ENCODE measurements at places on chromosomes 5 and 9.

DNA sequence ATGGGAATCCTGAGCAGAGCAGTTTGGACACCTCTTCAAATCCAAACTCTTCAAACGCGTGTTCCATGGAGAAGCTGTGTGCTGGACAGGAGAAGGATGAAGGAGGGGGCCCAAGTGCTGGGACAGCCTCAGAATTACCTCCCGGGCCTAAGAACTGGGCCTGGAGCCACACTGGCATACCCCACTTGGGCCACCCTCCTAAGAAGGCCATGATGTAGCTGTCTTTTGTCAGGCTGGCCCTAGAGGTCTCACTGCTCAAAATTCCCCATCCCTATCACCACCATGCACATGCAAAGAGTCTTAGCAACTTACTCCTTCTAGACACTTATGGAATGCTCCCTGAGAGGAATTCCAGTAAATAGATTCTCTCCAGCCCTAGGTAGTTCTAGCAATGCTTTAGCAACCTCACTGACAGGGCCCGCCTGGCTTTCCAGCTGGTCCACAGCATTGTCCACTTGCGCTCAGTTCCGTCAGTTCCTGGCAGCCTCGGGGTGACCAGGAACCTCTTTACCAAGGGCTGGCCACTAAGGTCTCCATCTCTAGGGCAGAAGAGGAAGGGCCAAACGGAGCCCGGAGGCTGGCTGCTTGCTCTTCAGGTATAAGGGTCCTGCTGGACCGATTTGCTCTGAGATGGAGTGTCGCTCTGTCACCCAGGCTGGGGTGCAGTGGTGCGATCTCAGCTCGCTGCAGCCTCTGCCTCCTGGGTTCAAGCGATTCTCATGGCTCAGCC, 75.3 kb downstream of the RGS3 start:
- no peak for DNase-seq

GRCh38 chr5:157858527-157859226, at the start of gene CLINT1:
Gene CLINT1, minus strand, starts transcription at chr5:157859145. Its CDS starts 175 bp downstream, at chr5:157858970.
- peak; percentile 81 for DNase-seq

GRCh38 chr9:102209176-102209575, 470.7 kb upstream of the GRIN3A start:
- DNase-seq: no peak

GRCh38 chr5:73821003-73821402, 195.0 kb downstream of the ARHGEF28 start:
- DNase-seq: no peak

- DNase-seq: peak; percentile 73
Measured at GRCh38 chr5:168734620-168735300, 155.6 kb upstream of the PANK3 start.

- DNase-seq: no peak
Measured at GRCh38 chr9:134634176-134634575, 7.4 kb upstream of the COL5A1 start.

- peak; percentile 78 for DNase-seq
Measured at GRCh38 chr9:137545123-137545522, 5.1 kb downstream of the PNPLA7 start.

DNA sequence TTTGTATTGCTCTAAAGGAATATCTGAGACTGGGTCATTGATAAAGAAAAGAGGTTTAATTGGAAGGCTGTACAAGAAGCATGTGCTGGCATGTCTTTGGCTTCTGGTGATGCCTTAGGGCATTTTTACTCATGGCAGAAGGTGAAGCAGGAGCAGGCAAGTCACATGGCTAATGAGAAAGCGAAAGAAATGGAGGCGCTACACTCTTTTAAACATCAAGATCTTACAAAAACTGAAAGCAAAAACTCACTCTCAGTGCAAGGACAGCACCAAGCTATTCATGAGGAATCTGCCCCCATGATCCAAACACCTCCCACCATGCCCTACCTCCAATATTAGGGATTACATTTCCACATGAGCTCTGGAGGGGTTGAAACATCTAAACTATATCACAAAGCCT, 1458.8 kb upstream of the ACO1 start:
- no peak for DNase-seq

DNA sequence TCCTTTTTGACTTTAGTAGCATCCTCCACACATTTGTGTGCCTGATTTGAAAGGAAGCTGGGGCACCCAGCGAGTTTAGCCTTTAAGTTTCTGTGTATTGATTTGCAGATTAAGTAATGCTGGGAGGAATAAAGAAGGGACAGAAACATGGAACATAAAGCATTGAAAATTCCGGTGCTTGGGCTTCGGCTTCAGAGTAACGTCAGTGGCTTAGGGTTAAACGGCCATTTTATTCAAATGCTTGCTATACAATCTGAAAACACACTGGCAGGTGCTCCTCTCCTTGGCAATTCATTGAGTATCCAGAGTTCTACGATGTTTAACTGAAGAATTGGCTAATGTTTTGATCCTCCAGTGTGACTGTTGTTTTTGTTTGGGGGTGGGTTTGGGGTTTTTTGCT, 58.0 kb upstream of the FSD1L start:
- DNase-seq: no peak

DNA sequence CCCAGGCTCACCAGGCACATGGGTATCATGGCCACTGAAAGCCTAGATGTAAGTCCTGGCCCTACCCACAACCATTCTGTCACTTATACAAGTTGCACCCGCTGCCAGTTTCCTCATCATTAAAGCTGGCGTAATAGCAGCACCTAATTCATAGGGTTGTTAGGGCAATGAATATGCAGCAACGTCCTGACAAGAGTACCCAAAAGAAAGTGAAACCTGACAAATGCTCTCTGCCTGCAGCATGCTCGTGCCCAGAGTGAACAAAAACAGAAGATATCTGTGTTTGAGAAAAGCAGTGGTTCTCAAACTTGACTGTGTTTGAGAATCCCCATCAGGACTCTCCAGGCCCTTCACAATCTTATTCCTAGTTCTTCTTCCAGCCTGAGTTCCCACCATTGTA, 632.4 kb downstream of the SEMA5A start:
- no peak for DNase-seq

DNA sequence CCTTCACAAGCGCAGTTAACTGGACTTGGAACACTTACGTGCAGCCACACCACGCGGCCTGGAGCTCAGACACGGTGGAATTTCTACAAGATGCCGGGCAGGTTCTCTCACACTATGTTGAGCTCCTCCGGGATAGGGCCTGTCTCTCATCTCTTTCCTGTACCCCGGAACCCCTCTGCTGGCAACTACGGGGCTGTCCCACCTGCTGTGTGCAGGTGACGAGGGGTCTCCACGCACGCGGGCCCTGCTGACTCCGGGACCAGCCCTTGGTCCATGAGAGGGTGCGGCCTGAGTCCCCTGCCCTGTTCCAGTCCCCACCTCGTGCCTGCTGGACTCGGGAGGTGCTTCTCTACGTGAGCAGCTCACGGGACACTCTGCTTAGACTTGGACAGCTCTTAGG, 40.1 kb downstream of the SLC6A3 start:
- no peak for DNase-seq

DNA sequence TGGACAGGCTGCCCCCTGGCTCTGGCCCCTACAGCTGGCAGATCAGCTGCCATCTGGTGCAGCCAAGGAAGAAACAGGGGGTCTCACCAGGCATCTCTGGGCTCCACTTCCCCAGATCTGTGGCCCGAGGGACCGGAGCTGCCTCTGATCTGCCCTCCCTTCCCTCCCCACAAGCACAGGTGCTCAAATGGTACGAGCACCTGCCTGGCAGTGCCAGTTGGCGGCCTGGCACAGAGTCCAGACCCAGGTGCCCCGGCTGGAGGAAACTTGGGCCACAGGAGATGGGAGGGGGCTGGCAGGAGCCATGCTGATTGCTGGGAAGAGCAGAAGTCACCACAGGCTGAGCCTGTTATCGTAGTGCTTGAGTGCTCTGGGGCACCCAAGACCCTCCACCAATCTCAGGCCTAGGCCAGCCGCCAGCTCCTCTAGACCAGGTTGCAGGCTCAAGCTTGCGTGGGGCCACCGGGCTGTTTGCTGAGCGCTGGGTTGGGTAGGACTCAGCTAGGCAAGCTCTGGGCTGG, 5.0 kb upstream of the CAMK2A start:
- no peak for DNase-seq

GRCh38 chr5:92574023-92574422, 1007.0 kb downstream of the NR2F1-AS1 start:
- DNase-seq: no peak

DNA sequence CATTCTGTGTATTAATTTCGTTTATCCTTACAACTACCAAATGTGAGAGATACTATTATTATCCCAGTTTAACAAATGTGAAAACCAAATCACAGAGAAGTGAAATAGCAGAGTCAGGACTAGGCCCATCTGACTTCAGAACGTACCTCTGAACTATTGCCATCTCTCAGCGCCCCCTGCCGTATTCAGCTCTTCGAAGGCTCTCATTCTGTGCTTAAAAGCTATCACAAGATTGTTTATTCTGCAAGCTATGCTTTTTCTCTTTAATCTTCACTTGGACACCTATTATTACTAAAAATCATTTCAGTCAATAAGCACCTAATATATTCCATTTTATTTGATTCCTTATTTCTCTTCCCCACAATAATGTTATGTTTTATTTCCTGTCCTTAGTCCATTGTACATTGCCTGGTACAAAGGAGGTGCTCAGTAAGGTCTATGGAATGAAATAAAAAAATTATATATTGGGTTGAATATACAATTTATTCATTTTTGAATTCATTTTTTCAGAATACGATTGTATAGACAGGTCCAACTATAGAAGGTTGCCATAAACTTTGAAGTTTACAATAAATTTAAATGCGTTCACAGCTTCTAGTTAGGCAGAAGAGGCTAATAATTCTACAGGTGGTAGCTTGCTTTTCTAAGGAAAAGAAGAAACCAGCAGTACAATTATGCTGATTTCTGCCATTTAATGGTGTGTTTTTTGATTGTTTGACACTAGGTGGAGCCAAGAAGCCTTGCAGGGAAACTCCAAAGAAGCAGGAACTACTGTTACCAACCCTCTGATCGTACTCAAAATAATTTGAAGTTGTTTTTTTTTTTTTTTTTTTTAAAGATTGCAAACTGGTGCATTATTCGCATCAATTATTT, 202.2 kb upstream of the DMRTA1 start:
- peak; percentile 67 for DNase-seq

GRCh38 chr5:124064956-124065355, 553.0 kb downstream of the CSNK1G3 start:
- DNase-seq: no peak

DNA sequence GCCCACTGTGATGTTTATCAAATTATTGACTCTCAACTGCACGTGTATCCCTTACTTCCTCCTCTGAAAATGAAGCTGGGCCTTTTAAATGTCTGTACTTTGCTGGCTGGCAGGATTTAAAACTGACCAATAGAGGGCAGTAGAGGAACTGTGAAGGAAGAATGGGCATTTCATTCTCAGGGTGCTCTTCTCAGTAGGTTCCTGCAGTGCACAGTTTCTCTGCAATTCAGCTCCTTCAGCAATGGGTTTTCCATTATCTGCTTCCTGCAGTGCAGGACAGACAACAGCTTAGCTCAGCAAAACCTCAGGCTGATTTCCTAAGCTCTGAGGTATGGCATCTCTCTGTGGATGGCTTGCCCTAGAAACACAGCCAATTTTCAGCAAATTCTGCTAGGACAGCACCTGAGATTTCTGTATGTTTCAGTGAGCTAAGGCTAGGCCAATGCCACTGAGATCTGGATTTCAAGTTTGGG, 298.4 kb upstream of the PRDM9 start:
- DNase-seq: no peak

DNA sequence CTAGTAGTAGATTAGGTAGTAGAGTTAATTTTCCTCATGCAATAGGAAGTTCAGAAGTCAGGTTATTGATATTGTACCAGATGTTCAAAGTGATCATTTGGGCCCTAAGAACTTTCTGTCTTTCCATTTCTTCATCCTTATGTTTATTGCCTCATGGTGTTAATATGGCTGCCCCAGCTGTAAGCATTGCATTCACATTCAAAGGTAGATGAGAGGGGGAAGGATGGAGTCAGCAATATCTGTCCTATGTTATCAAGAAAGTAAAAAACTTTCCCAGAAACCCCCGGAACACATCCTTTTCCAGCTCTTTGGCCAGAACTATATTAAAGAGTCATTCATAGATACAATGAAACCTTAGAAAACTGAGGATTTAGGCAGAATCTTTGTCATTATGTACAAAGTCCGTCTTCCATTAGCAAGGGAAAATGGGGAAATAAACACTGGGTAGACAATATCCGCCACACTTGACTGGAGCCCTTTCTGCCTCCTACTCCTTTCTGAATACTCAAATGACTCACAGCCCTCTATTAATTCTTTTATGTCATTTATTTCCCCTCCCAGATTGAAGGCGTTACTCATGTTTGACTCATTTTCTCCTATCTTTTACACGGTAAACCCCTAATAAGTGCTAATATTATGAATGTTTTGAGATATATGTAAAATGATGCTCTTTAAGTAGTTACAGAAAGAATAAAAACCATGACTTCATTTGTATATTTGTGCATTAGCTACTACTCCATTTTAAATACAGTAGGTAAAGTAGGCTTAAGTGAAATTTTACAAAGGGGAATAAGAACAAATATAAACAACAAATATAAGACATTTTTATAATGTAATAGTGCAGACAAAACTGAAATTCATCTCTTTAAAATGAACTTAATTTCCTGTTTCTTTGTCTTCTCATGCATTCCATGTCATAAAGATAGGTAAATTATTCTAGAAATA, 127.6 kb downstream of the SLF1 start:
- DNase-seq: no peak

DNA sequence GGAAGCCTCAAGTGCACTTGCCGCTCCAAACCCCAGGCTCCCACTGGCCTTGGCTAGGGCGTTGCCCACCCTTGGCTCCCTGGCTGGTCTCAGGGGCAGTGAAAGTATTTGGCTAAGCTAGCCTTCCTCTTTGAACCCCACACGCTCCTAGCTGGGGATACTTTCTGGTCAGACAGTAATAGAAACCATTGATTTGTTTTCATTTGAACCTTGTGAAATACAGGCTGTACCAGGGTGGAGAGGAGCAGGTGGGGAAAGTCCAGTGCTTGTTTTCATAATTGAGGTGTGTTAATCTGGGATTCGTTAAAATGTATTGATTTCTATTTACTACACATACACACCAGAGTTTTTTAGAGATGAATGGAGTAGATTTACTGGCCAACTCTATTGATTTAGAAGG, 45.9 kb upstream of the TRMT10B start:
- no peak for DNase-seq

- DNase-seq: no peak
Measured at GRCh38 chr5:112472614-112473013, 53.5 kb upstream of the EPB41L4A start.

DNA sequence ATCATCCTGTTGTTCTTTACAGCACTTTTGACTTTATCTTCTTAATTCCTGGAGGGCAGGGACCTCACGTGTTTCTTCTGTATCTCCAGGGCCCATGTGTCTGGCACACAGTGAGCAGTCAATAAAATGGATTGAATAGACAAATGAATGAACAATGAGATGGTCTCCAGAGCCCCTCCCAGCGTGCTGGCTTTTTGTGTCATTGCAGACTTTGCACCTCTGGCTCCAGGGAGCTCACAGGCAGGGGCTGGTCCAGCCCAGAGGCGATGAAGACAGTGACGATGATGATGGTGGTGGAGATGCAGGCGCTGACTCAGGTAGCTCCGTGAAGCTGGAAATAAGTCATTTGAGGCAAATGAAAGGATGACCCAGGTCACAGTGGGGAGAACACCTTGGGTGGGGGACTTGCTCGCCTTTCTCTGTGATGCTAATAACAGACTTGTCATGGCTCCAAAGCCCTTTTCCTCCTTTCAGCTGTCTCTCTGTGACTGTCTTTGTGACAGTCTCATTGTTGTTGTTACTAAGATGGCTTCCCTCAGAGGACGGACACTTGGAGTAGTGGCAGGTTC, 30.4 kb upstream of the FABP6 start:
- no peak for DNase-seq

- peak; percentile 39 for DNase-seq
Measured at GRCh38 chr5:34740389-34740806, 84.3 kb downstream of the RAI14 start.
